NCI-H774 (cell line): ENCODE measurements at places on chromosomes 13 and 19.

DNA sequence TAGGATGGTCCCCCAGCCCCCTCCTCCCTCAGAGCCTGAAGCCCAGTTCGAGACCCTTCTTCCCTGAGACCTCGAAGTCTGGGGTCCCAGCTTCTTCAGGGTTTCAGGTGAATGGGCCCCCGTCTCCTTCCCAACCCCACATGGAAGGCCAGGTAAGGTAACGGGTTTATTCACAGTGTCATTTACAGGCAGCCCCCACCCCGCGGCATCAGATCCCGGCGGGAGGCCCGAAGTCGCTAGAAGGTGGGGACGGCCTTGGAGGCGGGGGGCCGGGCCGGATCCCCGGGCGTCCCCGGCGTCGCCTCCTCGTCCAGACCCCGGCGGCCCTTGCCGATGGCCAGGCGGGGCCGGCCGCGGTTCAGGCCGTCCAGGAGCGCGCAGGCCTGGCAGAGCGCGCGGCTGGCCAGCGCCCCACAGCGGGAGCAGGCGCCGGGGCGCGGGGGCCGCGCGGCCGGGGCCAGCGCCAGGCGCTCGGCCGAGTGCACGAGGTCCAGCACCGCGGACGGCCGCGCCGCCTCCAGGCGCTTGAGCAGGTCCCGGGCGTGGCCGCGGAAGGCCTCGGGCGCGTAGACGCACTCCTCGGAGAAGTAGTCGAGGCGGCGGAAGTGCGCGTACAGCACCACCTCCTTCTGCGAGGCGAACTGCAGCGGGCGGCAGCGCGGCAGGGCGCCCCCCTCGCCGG is 9.7 kb downstream of the CTU1 start:
- no peak for DNase-seq

DNA sequence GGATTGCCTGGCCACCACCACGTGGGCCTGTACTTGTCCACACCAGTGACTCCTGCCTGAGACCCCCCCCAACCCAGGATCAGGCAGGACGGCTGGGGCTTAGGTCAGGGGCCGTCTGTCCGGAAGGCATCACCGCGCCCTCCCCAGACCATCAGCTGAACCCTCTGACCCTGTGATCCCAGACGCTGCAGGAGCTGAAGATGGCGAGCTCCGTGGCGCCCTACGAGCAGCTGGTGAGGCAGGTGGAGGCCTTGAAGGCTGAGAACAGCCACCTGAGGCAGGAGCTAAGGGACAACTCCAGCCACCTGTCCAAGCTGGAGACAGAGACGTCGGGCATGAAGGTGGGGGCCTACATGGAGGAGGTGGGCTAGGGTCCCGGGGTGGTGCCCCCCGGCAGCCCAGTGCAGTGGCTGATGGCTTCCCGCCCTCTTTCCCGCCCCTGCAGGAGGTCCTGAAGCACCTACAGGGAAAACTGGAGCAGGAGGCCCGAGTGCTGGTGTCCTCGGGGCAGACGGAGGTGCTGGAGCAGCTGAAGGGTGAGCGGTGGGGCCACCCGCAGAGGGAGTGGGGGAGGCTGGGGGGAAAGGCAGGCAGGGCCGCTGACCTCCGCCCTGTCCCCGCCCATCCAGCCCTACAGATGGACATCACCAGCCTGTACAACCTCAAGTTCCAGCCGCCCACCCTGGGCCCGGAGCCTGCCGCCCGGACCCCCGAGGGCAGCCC is 3.0 kb downstream of the APC2 start:
- DNase-seq = no peak

GRCh38 chr19:41872775-41873647 is 4.1 kb upstream of the CD79A start:
- DNase-seq = peak; percentile 44

GRCh38 chr19:34722353-34722752 is 11.7 kb upstream of the ZNF181 start:
- no peak for DNase-seq

- no peak for DNase-seq
Observed at GRCh38 chr19:34500656-34501120, 19.1 kb downstream of the WTIP start.

- DNase-seq = peak; percentile 94
Observed at GRCh38 chr13:110874508-110874960, 40.3 kb downstream of the ANKRD10 start.

- DNase-seq = no peak
Observed at GRCh38 chr19:53644061-53644816, 12.4 kb downstream of the DPRX start.

DNA sequence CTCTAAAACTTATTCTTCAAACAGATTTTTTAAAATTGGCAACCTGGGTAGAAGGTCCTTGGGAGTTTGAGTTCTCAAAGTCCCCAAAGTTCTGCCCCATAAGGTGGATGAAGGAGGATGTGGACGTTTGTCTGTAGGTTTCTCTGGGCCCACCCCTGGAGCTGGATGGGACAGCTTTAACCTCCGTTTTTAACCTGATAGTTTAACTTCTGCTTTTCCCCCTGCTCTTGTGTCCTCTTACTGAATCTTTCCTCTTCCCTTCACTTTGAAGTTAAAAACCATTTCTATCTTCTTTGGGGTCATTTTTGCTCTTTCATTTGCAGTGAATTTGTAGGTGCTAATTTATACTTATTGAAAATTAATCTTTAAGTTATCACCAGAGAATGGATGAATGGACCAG is 79.1 kb downstream of the ESD start:
- no peak for DNase-seq

GRCh38 chr19:54152878-54153524 is 6.5 kb downstream of the LENG1 start:
- no peak for DNase-seq
